ENCODE measurements at places on chromosomes 1 and 21.

GRCh38 chr1:115217150-115218033 is 120.7 kb downstream of the NGF start:
- no peak for DNase-seq

GRCh38 chr1:108615544-108615943 is 45.3 kb downstream of the HENMT1 start:
- no peak for DNase-seq

GRCh38 chr1:150876119-150876454 is 312 bp downstream of the ARNT start:
- DNase-seq, result no peak

GRCh38 chr1:40092241-40092640 is 4.8 kb downstream of the PPT1 start:
- no peak for DNase-seq

- peak; percentile 33 for DNase-seq
Observed at GRCh38 chr21:46621457-46622182, 13.9 kb upstream of the PRMT2 start.

DNA sequence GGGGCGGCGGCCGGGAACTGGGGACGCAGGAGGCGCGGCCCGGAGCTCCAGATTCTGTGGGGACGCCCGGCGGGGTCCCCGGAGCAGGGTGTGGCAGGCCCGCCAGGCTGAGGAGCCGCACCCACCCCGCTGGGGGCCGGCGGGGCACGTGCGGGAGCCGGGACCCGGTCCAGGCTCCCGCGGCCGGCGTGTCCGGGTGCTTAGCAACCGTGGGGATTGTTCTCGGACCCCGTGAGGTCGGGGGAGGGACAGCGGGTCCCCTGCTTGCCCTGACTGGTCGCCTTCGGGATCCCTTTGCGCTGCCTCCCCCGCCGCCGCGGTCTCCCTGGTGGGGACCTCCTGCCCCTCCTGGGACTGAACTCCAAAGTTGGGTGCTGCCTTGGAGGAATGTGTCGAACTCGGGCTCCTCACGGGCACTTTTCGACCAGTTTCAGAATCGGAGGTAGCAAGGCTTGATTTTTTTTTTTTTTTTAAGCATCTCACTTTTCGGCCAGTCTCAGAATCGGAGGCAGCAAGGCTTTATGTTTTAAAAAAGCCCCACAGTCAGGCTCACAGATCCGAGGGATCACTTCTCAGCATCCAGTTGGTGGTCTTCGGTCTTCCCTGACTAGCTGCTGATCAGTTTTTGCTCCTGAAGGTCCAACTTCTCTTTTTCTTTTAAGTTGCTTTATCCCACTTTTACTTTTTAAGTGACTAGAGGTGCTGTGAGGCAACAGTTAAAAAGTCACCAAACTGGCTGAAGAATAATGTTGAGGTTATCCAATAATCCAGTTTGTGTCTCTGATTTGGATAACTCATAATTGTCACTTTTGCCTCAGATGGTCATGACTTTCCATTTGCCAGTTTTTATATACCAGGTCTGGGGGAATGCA is 648 bp downstream of the FAM76A start:
- DNase-seq, result peak; percentile 38

DNA sequence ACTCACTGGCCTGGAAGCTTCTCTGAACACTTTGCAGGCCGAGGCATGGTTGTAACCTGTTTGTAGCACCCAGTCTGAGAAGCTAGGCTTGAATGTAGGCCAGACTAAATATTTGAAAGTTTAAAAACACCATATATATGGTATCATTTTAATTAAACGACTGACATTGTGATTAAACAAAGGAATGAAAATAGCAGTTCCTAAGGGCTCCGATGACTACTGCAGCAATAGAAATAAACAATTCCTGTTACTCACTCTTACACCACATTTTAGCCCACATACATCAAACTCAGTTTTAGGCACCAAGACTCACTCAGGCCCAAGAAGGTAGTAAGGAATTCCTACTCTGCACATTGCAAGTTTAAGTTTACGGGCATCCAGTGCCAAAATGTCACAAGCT is 281.2 kb downstream of the AKT3 start:
- DNase-seq, result no peak

DNA sequence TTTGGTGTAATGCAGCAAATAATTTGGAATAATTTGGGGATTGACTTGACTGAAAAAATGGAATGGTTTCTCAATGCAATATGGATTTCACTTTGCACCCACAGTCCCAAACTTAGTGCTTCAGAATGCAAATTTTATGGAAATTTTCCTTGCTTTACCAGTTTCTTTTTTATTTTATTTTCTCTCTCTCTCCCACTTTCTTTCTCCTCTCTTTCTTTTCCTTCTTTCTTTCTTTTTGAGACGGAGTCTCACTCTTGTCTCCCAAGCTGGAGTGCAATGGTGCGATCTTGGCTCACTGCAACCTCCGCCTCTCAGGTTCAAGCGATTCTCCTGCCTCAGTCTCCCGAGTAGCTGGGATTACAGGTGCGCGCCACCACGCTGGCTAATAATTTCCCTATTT is 110.3 kb downstream of the KCNN3 start:
- DNase-seq, result no peak

- DNase-seq, result peak; percentile 9
Observed at GRCh38 chr1:168135921-168136708, 615 bp downstream of the GPR161 start.

GRCh38 chr1:160542303-160542945 is 19.4 kb upstream of the SLAMF6 start:
- DNase-seq, result no peak

- no peak for DNase-seq
Observed at GRCh38 chr1:216464489-216464888, 41.2 kb upstream of the USH2A start.

DNA sequence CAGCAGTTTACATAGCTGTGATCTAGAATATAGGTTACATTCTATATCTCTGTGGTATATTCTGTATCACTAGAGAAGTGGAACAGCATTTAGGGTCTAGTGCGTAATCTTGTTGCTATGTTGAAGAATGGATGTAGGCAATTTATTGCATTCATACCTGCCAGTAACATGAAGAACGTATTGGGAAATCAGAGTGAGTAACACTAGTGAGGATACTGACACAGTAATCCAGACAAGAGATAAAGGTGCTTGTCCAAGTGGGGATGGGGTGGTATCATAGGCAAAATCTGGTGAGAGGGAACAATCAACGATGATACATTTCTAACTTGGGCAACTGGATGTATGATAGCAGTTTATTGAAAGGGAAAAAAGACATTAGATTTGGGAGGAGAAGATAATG is 9.8 kb downstream of the PPP2R5A start:
- DNase-seq, result no peak

DNA sequence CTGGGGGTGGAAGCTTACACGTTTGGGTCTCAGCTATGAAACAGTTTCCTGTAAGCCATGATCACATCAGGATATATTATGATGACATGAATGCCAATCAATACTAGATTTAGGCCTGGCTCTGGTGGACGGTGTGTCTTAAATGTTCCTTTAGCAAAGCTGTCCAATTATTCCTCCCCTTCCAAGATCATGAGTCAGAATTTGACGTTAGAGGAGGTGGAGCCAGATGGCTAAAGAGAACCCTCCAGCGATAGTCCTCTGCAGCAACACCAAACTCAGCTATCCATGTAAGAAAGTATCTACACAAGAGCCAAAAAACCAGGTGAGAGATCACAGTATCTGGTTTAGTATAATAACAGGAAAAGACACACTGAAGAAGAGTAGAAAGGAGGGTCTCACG is 47.8 kb downstream of the PACC1 start:
- no peak for DNase-seq

- DNase-seq, result no peak
Observed at GRCh38 chr1:90317628-90318027, 322.7 kb downstream of the ZNF326 start.

DNA sequence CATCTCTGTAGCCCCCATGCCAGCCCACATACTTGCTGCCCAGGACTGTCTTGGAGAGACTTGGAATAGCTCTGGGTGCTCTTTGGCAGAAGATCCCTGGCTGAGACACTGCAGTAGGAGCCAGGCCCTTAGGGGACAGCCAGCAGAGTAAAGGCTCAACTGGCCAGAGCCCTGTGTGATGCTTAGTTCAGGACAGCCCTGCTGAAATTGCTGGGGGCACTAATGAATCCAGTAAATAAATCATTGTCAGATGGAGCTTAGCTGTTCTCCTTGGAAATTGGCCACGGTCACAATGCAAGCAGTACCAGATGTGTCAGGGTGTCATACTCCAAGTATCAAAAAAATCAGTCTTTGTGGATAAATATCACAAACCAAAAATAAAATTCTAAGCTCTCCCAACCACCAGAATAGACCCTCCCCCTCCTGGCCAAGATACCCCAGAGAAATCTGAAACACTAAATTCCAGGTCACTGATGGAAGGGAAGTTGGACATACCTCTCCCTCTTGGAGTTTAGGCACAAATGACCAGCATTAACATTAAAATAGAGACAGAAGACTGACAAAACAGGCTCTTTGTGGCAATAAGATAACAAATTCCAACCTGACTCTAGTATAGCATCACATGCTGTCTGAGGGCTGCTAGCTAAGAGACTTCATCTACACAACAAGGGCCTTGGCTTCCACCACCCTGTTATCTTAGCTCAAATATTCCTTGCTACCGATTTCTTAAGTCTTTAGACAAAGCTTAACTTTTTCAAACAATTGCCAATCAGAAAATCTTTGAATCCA is 83.2 kb upstream of the DNAH14 start:
- no peak for DNase-seq

GRCh38 chr1:116003823-116004222 is 27.5 kb downstream of the SLC22A15 start:
- no peak for DNase-seq

GRCh38 chr1:81424816-81425215 is 375.9 kb upstream of the ADGRL2 start:
- DNase-seq, result no peak

GRCh38 chr1:213414346-213414745 is 363.3 kb downstream of the RPS6KC1 start:
- no peak for DNase-seq

DNA sequence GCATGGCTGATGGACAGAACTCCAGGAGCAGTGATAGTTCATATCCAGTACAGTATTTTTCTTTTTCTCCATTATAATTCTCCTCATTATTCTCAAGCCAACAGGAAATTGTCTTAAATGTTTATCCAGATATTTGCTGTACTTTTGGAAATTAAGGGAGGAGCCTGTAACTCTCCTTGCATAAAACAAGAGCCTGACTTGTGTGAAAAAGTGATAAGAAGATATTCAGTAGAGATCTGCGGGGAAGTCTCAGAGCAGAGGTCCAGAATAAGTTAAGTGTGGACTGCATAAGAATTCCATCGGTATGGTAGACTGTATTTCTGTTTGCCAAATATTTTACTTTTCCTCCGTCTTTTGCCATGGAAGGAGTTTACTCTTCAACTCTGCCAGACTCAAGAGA is 70.2 kb downstream of the BACH1 start:
- no peak for DNase-seq

DNA sequence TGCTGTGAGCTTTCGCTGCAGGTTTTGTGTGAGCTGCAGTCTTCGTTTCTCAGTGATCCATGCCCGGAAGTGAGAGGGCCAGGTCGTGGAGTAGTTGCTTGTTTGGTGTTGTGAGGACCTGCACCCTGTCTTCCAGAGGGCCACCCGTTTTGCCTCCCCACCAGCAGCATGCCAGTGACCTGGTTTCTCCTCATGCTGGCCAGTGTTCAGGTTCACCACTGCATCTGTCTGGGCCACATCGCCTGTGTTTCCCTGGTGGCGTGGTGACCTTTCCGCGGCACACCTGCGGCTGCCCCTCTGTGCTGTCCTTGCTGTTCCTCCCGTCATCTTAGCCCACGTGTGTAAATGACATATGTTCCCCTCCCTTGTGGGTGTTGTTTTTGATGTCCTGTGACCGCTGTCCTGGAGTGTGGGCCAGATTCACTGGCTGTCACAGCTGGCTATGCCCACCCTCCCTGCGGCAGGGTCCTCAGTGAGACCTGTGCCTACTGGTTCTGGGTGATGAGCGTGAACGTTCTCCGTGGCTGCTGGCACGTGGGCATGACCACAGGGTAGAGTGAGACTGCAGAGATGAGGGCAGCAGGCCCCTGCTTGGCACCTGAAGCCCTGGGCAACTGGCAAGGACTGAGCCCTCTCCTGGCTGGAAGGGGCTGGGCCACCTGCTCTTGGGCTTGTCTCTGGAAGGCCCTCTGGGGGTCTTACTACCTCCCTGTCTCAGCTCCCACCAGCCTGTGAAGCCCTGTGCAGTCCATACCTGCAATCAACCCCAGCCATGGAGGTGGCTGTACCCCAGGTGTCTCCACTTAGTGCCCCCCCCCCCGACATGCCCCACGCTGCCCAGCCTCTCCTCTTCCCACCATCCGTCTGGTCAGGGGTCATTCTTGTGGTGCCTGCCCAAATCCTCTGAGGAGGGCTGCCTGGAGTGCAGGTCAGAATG is 7.3 kb downstream of the IBA57 start:
- no peak for DNase-seq

GRCh38 chr21:15508554-15508953 is 221.2 kb upstream of the USP25 start:
- no peak for DNase-seq

All from CD4-positive, alpha-beta memory T cell (primary cell).